ENCODE measurements at places on chromosomes 11 and 22.

- no peak for DNase-seq
Measured at GRCh38 chr11:118411530-118411929, 10.1 kb downstream of the ATP5MG start.

GRCh38 chr11:24234822-24235508 is 261.9 kb upstream of the LUZP2 start:
- no peak for DNase-seq

- DNase-seq: no peak
Measured at GRCh38 chr22:38107692-38108515, 2.6 kb downstream of the BAIAP2L2 start.

DNA sequence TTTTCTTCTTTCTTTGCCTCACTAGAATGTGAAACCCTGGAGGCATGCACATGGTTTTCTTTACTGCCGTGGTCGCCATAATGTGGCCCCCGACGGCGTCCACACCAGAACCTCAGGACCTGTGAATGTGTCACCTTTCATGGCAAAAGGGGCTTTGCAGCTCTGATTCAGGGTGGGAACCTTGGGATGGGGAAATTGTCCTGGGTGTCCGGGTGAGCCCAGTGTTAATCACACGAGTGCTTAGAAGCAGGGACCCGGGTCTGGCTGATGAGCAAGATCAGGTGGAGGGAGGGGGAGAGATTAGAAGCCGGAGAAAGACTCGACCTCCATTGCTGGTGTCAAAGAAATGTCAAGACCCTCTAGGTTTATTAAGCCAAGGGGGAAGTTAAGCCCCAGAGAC is 74.7 kb upstream of the SHISAL1 start:
- DNase-seq: no peak

DNA sequence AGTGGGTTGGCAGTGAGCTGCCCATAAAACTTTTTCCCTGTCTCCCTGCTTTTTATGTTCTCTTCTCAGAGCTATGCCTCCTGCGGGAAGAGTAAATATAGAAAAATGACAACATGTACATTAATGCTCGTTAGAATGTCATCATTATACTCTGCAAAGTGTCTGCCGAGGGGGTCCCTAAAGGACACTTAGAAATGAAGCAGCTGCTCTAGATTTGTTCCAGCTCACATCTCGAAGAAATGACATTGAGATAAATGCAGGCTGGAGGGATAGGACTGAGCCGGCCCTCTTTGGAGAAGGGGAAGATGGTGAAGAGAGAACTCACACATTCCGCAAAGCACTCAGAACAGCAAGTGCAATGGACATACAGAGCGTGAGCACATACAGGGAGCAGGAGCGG is 240.0 kb downstream of the NXPE2 start:
- DNase-seq: no peak

GRCh38 chr11:19955660-19956059 is 204.6 kb downstream of the DBX1 start:
- no peak for DNase-seq

- DNase-seq: no peak
Measured at GRCh38 chr22:35158336-35158735, 92.4 kb downstream of the ISX start.

DNA sequence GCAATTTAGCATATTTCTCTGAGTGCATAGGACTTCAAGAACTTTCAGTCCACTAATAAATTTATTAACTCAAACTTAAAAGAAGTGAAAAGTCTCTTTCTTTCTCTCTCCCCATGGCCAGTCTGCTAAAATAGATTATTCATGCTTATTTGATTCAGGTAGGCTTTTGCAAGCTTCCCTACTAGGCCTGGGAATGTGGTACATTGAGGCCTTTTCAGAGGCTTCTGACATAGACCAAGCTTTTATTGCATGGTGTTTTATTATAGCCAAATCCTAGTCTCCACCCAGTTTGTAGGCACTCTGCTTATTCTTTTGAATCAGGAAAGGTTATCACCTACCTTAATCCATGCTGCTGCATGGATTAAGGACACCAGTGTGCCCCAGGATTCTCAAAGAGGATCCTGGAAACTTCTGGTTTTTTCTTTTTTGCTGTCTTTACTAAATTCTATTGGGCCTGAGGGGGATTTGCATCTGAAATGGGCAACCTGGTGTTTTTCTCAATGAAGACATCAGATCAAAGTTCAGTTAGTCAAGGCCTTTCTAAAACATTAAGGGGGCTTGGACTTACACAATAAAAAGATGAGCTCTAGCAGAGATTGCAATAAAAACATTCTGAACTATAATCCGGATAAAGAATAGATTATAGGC is 92.2 kb downstream of the ELP4 start:
- no peak for DNase-seq

DNA sequence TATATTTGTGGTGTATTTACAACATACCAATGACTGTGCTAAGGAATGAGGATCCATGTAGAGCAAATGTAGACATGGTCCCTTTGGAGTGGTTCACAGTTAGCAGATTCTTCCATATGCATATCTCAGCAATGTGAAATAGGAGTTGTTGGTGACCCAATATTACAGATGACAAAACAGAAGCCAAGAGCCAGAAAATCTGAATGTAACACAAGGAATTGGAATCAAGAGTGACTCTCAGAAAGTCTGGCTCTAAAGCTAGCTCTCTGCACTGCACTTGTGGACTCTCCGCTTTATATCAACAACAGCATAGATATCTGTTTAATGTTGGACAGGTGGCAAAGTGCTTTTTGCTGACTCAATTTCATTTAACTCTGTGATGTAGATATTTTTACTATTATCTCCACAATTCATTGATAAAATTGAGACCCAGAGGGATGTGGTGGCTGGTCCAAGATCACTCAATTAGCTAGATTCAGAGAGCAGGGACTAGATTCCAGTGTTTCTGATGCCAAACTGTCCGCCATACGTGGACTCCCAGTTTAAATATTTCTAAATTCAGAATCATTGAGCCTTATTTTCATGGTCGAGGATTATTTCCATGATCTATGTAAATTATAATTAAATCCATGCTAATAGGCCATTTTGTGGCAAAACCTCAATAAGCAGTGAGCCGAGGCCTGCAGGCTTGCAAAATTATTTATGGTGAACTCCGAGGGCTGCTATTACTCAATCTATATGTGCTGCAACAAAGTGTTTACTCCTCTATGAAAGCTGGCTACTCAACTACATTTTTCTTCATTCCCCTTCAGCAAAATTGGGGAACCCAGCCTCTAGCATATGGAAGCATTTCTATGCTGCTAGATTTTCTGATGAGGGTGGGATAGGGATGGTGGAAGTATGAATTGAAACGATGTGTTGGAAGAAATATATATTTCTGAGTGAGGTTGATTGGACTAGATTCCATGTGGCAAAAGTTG is 21.1 kb upstream of the TENM4 start:
- no peak for DNase-seq

DNA sequence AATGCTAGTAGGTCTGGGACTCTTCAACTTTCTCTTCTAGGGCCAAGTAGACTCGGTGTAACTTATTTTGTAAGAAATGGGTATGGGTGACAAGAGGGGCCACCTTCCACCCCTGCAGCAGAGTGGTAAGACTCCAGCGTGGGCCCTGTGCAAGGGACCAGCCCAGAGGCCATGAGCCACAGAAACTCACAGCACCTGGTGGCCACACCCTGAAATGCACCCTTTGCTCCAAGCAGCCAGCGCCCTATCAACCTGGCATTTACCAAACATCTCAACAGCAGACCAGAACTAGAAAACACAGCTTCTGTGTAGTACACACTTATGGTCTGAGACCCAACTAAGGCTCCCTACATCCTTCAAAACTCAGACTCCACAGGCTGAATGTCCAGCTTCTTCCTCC is 5.7 kb downstream of the CDCA5 start:
- DNase-seq: no peak

DNA sequence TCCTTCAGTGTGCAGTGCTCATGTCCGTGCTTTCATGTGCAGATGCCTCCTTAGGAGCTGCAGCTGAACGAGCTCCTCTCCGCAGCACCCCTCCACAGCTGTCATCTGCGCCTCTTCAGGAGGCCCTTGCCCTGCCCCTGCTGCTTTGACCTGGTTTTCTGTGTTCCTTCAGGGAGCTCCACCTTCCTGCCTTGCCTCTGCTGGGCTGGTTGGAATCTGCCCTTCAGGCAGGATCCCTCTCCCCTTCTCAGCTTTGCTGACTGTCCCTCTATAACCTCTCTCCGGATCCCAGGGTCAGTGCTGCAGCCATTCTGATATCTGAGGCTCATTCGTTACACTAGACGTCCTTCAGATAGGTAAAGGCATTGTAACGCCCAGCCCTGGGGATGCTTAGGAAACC is 67.9 kb downstream of the SCN3B start:
- no peak for DNase-seq

DNA sequence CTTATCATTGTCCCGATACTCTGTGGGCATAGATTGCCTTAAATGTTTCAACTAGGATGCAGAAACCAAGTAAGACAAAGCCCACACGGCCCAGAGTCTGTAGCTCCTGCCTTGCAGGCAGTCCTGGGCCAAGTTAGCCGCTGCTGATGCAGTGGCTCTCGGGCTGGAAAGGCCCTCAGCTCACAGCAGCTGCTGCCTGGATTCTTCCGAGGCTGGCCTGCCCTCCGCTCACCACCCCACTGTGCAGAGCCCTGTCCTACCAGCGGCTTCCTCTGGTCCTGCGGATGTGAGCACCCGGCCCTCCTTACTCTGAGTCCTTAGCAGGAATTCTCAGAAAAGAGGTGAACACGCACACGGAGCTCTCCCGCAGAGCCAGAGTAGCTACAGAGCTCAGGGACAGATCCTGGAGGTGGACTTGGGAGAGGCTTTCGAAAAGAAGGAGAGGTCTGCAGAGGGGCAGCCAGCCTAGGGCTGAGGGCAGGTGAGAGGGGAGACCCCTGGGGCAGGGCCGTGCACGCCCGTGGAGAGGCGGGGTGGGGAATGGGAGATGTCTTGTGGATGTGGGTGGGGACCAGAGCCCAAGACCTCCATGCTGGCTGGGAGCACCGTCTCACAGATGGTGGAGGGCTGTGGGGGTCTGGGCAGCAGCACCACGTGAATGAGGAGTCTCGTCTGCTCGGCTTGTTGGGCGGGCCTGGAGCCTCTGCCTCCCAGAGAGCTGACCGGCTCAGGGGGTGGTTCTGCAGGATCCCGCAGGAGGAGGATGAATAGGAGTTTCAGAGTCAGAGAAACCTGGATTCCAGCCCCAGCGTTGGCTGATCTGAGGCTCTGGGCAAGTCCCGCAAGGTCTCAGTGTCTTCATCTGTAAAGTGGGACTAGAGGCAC is 117.4 kb upstream of the B3GAT1 start:
- DNase-seq: no peak

DNA sequence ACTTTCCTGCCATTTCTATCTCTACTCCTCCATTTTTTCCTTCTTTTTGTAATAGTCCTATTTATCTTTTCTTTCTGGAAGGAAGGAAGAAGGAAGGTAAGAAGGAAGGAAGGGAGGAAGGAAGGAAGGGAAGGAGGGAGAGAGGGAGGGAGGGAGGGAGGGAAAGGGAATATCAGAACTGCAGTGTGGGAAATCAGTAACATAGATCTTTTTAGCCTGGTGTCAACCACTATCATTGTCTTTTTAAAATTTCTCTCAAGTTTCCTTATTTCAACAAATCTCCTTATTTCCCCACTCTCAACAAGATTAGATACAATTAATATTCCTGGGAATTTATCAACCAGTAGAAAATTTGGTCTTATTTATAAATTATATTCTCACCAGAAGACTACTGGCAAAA is 33.7 kb downstream of the OR52E1 start:
- no peak for DNase-seq

DNA sequence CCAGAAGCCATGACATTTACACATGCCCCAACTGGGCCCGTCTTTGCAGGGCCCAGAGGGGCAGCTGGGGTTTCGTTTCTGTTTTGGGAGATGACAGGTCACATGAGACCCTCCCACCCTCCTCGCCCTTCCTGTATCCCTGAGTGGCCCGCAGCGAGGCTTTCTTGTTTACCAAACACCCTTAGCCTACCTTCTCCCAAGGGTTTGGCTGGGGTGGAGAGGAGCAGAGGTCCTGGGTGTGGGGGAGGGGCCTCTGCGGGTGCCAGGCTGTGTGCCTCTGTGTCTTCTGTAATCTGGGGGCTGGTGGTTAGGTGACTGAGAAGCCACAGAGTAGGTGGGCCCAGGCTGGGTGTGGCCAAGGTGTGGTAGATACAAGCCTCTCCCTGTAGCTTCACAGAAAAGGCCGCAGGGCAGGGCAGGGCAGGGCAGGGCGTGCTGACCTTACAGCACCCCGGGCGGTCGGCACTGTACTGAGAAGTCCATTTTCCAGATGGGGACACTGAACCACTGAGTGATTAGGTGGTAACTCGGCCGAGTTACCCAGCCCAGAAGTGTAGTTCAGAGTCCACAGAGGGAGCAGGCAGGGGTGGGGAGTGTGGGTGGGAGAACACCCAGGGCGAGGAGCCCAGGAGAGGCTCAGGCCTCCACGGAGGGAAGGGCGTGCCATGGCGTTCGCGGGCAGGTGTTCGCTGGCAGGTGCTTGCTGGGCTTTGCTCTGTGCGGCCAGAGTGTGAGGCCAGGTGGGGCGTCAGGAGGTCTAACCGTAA is 8.7 kb downstream of the PRR5 start:
- DNase-seq: no peak

DNA sequence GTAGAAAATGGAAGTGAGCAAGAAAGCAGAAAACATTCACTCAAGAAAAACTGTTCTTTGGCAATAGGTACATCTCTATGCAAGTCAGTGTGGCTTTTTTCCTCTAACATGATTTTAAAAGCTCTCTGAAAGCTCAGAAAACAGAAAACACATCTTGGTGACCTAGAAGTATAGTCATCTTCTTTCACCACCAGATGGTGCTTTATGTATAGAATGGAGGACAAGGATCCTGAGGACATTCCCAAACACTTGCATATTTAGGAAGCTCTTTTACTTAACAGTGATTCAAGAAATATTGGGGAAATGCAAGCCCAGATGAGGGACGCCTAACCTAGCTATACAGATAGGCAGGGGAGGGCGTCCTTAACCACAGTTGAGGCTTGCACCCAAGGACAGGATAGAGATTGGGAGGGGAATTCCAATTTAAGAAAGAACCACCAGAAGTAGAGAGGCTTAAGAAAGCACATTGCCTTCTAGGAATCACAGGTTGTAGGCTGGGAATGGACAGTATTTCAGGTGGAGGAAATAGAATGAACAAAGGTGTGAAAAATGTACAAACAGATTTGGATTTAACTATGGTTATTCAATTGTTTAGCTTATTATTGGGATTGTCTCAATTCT is 13.8 kb upstream of the CCDC81 start:
- DNase-seq: no peak

GRCh38 chr22:45203150-45203951 is 37.3 kb downstream of the KIAA0930 start:
- DNase-seq: no peak

DNA sequence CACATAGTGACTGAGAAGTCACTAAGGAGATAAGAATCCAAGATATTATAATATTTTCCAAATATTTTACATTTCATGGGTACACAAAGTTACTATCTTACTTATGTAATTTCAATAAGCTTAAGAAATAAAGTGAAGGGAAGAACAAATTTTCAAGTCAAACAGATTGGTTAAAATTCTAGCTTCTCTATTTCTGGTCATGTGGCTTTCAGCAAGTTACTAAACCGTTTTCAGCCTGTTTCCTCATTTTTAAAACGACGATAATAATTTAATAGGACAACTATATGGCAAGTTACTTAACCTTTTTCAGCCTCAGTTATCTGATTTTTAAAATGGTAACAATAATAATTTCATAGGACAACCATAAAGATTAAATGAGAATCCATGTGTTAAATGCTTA is 15.6 kb downstream of the DCUN1D5 start:
- no peak for DNase-seq

Measured in anterior cingulate cortex (tissue), 58 donors.